ENCODE measurements at places on chromosomes 2 and 18. TPM values are rescaled to one million over a fixed set of nuclear protein-coding genes. Genes with fewer than 3 reads are reported as not detected.

The SLC35F6 gene
- polyA plus RNA-seq: 15.4 TPM

The MC5R gene
- polyA plus RNA-seq: 0.11 TPM

The NT5C1B gene
- polyA plus RNA-seq: 1.2 TPM

The EPB41L3 gene
- 58.2 TPM for polyA plus RNA-seq

The C2orf81 gene
- 4.6 TPM for polyA plus RNA-seq

The SLC5A7 gene
- 0.80 TPM for polyA plus RNA-seq

DNA sequence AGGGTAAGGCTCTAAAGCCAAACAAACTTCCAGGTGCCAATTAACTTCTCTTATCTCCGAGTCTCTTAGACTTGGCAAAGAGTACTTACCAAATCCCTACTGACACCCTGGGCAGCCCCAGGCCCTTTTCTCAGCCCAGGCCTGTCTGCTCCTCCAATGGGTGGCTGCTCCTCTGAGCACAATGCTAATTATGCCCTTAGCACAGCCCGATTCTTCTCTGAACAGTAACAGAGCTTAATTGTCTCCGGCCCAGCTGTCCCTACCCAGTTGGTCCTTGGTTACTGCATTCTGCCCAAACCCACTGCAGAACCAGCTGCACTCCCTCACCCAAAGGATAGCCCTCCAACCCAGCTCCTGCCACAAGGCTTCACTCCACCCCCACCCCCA is 110.3 kb downstream of the SMAD7 start:
- no peak for DNase-seq

- DNase-seq: no peak
Measured at GRCh38 chr18:58578835-58579560, 49.9 kb downstream of the ALPK2 start.

GRCh38 chr2:9280224-9280623 is 73.6 kb downstream of the ASAP2 start:
- DNase-seq: no peak

DNA sequence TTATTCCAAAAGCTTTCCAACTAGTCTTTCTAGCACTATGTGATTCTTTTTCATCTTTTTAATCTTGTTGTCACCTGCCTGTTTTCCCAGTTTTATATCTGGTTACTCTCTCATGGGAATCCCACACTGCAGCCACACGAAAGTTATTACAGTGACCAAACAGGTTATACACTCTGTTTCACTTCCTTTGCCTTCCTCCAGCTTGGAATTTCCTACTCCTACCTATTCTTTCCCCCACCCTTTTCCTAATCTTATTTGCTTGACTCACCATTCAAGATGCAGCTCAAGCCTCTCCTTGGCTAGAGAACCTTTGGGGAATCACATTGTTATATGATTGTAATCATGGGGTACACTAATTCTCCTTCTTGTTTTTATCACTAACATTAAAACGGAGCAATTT is 13.4 kb upstream of the TLK1 start:
- no peak for DNase-seq

- DNase-seq: no peak
Measured at GRCh38 chr2:8743261-8743660, 61.4 kb downstream of the ID2 start.

DNA sequence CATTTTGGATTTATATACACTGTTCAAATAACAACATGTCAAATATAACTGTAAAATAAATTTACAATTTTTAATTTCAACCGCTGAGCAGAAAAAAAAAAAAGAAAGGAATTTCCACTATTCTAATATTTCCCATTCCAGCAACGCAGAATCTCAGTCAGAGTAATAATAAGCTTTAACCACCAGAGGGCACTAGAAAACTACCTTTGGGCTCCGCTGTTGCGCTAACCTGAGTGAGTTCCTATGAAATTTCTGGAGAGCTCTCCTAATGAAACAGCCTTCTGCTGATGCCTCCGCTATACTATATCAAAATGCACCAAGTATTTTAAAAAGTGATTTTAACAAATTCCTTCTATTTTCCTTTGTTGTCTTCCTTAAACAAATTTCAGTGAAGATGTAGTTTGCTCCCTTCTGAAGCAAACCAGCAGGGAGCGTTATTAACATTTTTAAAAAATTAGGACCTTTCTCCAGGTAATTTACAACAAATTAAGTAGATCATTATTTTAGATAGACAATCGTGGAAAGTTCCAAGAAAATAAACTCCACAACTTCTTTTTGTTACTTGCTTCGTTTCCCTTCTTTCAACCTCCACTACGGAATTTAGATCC is 23.0 kb downstream of the ERMN start:
- DNase-seq: peak; percentile 32

GRCh38 chr2:228767196-228767595 is 503.9 kb downstream of the PID1 start:
- DNase-seq: no peak

GRCh38 chr18:9206421-9206820 is 69.8 kb downstream of the ANKRD12 start:
- DNase-seq: no peak

DNA sequence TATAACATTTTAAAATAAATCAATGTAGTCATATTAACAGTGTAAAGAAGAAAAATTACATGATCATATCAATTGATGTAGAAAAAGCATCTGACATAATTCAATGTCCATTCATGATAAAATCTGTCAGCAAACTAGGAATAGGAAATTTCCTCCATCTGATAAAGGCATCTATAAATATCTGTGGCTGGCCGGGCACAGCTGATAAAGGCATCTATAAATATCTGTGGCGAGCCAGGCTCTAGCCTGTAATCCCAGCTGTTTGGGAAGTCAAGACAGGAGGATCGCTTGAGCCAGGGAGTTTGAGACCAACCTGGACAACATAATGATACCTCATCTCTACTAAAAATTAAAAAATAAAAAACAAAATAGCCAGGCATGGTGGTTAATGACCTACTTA is 18.1 kb upstream of the RANBP2 start:
- DNase-seq: no peak

DNA sequence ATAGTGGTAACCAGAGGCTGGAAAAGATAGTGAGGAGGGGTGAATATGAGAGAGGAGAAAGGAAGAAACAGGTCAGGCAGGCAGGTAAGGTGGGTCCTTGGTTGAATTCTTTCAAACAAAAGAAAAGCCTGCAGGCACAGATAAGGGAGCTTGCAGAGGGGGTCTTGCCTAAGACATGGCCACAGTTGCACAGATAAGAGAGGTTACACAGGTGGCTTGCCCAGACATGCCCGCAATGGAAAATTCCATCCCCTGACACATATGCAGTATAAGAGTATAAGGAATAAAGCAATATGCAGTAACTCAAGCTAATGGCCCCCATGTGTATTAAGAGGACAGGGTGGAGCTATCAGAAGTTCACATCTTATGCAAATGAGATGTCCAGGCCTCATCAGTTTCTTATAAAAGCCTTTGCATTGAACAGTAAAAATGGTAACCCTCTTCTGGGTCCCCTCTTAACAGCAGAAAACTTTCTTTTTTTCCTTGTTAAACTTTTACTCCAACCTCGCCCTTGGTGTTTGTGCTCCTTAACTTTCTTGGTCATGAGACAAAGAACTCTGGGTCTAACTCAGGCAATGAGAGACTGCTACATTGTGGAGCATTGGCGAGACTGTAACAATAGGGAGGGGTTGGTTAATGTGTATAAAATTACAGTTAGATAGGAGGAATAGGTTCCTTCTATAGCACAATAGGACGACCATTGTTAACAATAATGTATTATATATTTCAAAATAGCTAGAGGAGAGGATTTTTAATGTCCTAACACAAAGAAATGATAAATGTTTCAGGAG is 764.6 kb downstream of the TSN start:
- DNase-seq: no peak

- DNase-seq: no peak
Measured at GRCh38 chr2:170434900-170435621, 257.1 kb downstream of the MYO3B start.

GRCh38 chr18:61497422-61497821 is 164.2 kb downstream of the CDH20 start:
- DNase-seq: no peak

- DNase-seq: no peak
Measured at GRCh38 chr2:196448407-196449079, 191.0 kb upstream of the CCDC150 start.
